ENCODE measurements at places on chromosomes 2 and 18.

DNA sequence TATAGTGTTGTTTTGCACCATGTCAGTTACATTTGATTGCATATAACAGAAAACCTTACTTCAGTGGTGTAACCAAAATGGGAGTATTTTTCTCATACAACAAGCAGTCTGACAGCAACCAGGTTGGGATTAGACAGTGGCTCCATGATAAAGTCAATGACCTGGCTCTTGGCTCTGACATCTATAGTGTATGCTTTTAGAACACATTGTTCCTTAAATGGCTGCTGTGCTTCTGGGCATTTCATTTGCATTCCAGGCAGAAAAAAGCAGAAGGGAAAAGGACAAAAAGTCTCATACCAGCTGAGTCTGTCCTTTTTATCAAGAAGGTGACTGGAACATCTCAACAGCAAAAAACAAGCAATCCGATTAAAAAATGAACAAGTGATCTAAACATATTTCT is 10.2 kb downstream of the MERTK start:
- DNase-seq: no peak

DNA sequence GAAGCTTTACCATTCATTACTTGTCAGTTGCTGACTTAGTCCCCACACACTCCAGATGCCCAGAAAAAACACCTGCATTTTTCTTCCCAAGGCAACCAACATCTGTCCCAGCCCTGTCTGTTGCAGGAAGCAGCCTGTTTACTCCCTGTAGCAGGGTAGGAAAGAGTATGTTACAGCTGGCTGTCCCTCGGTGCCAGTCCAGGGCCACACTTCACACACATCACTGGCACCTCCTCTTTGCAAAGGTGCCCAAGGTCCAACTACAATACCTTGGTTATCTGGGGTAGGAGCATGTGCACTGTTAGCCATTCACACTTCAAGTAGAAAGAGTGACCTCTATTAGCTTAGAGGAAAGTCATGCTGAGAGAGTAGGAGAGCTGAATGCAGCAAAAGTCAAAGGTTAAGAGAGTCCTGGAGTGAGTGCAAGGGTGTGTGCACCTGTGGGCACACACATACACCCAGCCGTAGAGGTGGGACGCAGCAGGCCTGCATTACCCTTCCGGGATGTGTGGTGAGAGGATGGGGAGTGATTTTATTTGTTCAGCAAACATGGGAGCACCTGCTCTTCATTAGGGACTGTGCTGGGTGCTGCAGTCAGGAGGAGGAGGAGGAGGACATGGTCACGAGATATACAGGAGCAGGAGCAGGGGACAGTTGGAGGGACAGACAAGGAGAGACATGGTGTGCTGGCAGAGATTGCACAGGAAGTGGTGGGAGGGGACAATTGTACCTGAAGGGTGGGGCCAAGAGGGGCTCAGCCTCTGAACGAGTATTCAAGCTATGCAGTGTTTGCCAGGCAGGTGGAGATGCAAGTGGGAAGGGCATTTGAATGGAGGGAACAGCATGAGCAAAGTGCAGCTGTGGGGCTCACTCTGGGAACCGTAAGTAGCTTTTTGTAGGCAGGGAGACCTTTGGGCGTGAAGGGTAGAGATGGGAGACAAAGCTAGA is 69.8 kb downstream of the TSN start:
- DNase-seq: no peak

DNA sequence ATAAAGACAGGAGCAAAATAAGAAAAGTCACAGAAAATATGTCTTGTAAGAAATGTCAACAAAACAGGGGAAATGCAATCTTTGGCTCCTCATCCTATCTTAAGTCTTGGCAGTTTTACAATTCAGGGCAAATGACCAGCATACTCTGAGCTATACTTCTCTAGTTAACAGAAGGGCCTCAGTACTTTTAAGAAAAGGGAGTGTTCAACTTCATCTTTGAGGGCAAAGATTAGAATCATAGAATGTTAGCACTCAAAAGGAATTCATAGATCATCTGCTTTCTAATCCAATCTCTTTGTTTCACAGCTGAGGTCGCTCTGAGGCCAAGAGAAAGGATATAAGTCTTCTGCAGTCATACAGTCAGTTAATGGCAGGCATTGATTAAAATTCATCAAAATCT is 174.0 kb upstream of the NT5C1B start:
- no peak for DNase-seq

- no peak for DNase-seq
Measured at GRCh38 chr2:85329181-85329651, 1.4 kb upstream of the TGOLN2 start.

DNA sequence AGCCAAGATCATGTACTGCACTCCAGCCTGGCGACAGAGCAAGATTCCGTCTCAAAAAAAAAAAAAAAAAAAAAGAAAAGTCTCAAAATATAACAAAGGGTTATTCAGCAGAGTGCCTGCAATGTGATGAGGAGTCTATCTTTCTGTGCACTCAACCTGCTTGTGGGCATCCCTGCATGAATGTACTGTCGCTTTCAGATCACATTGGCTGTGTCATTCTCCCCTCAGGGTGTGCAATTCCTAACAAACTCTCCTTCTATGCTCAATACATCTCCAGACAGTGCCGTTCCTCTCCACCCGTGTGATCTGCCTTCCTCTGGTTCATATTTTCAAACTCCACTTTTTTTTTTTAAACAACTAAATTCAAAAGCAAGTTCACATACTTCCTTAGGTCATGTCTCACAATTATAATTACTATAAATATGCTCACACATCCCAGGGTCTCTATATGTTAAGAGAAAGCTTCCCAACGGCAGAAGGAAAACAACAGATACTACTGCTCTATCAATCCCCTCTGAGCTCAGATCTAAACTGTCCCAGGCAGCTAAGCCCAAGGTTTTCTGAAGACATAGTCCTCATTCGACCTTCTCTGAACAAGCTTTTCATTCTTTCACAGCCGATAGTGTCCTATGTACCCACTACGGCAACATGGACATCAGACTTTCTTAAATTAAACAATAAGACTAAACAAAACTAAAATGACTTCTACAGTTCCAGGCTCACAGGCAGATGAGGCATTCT is 35.2 kb downstream of the PTMA start:
- DNase-seq: no peak

DNA sequence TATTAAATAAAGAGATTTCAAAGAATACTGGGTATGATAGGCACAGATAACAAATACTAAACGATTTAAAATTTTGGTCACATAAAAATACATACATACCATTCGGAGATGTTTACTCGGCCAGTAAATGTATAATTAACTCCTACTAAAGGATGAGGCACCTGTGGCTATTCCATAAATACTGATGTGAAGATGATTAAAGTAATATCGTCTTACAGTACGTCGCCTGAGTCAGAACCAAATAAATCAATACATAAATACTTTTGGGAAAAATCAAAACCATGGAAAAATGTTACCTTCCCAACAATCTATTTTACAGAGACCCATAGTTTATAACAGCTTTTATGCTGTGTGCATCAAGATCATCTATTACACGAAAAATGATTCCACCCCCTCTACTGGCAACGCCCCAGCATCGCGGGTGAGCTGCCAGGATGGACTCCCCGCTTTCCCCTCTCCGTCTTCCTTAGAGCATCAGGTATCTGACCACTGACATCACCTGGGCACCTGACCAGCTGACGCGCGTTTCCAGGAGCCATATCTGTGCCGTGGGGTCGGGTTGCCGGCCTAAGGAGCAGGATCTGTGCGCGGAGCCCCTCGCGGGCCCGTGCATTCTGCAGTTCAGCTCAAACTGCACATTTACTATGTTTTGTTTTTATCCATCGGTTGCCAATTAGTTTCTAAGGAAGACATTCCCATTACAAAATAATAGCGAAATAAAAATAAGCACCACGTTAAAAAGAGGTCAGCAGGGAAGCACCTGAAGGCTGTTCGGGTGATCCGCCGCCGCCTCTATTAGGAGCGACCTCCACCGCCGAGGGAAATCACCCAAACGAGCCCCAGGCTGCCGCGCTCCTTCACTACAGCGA is 901 bp downstream of the ICA1L start:
- DNase-seq: peak; percentile 51

- DNase-seq: no peak
Measured at GRCh38 chr18:52333860-52334259, 6.1 kb upstream of the DCC start.

DNA sequence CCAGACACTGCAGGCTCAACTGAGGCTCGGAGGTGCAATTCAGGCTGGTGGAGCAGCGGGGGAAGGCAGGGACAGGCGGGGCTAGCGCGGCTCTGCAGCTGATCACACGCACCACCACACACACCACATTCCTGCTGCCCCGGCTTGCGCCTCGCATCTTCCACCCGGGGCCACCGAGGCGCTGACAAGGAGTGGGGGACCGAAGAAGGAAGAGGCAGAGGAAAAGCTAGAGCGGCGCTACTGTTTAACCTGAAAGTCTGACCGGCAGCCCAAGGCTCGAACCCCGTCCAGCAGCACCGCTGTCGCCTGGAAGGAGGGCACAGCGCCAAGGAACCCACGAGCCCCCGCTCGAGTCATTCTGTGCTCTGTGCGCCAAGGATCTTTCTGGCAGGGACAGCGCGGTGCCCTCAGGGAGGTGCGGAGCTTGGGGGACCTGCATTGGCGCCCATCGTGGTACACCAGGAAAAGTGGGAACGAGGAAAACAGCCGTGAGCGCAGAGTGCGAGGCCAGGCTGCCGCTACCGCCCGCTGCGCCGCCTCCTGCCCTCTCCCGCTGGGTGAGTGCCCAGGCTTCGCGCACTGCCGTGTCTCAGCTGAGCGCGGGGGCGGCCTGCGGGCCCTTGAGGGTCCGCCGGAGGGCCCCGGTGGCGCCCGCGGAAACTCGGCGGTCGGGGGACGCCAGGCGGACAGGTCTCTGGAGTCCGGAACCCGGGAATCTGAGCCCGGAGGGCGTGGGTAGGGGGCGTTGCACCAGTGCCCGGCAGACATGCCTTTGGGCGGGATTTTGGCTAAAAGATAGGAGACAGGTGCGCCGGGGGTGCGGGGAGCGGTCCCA is 860 bp upstream of the KCNJ3 start:
- DNase-seq: no peak

DNA sequence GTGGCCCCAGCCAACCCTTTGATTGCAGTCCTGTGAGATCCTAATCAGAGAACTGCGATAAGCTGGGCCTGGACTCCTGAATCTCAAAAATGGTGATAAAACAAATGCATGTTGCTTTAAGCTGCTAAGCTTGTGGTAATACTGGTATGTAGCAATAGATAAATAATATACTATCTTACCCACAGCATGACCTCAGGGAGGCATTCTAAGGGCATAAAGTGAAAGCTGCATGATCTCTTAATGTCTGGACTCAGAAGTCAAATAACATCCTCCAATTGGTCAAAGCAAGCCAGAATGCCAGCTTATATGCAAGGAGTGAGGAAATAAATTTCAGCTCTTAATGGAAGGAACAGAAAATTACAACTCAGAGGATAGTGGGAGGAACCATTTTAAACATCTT is 246.1 kb downstream of the FSIP2 start:
- no peak for DNase-seq

DNA sequence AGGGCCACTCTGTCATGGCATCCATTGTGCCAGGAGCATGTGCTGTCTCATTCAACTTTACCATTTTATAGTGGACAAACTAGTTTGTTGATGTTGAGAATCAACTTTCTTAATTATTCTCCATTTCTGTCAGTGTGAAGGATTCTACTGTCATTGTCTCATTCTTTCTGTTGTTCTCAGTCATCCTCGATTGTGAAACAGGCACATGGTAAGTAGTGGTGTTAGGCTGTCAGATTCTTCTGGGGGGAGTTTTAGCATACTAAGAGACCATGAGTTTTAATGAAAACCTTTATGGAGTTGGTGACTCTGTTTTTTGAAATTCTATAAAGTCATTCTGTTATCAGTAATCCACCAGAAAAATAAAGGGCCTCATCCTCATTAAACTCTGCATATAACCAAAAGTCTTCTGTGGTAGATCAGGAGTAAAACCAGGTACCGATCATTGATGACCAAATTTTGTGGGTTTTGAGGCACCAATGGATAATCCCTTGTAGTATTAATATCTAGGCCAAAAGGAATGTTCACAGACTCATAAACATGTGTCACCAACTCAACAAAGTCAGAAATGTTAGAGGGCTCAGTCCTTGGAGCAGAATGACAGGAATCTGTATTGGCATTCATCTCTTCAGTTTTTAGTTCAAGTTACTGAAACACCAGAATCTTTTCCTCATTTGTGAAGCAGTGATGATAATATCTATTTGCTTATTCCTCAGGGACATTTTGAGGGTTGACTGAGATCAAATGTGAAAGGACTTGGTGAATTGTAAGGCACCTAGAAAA is 73.2 kb downstream of the CERS6 start:
- DNase-seq: no peak

DNA sequence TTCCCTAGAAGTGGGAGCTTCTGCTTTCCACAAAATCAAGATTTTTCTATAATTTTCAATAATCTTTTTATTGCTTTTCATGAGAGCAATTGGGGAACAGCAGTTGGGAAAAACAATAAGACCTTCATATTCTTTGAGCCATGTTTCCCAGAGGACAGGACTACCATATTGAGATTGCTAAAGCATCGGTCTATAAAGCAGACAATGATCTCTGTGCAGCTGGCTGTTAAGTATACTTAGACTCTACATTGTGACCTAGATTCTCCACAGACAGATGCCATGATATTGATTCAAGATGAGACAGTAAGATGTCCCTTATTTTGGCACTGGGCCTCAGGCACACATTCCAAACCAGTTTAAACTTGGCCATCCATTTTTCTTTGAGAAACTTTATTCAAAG is 1178.7 kb downstream of the SUCLG1 start:
- no peak for DNase-seq

GRCh38 chr2:10522726-10523405 is 74.7 kb upstream of the ODC1 start:
- DNase-seq: no peak

GRCh38 chr18:44949967-44950366 is 269.3 kb downstream of the SETBP1 start:
- no peak for DNase-seq

- DNase-seq: no peak
Measured at GRCh38 chr2:73307720-73308119, 14.4 kb upstream of the EGR4 start.

GRCh38 chr18:79934311-79935097 is 16.9 kb downstream of the SLC66A2 start:
- DNase-seq: peak; percentile 65

DNA sequence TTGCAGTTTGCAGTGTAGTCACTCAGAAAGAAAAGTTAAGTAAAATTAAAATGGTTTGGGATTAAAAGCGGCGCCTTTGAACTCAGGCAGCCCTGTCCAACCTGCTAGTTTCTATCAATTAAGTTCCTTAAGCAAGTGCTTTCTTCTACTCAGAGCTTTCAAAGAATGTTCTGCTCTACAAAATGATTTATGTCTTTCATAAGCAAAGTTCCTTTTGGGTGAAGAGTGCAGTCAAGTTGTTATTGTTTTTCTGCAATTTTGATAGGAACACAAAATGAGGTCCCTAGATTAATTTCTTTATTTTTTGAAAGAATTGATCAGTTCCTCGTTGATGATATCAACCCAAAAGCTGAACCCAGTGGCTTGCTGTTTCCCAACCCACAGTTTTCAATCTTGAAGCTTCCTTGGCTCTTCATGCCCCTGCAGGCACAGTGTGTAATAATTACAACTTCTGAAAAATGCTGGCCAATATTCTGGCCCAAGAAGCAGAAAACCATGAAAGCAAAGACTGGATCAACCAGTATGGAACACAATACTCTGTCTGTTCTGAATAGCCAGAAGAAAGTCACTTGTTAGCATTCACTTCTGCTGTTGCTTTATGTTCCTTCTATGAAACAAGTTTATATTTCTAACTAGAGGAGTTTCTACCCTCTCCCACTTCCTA is 89.1 kb downstream of the TGIF1 start:
- DNase-seq: no peak
